Right forelimb (tissue), 1 donor: ENCODE measurements at places on chromosomes 16 and 17.

GRCh38 chr16:49552313-49552928, 178.8 kb downstream of the C16orf78 start:
- no peak for DNase-seq

DNA sequence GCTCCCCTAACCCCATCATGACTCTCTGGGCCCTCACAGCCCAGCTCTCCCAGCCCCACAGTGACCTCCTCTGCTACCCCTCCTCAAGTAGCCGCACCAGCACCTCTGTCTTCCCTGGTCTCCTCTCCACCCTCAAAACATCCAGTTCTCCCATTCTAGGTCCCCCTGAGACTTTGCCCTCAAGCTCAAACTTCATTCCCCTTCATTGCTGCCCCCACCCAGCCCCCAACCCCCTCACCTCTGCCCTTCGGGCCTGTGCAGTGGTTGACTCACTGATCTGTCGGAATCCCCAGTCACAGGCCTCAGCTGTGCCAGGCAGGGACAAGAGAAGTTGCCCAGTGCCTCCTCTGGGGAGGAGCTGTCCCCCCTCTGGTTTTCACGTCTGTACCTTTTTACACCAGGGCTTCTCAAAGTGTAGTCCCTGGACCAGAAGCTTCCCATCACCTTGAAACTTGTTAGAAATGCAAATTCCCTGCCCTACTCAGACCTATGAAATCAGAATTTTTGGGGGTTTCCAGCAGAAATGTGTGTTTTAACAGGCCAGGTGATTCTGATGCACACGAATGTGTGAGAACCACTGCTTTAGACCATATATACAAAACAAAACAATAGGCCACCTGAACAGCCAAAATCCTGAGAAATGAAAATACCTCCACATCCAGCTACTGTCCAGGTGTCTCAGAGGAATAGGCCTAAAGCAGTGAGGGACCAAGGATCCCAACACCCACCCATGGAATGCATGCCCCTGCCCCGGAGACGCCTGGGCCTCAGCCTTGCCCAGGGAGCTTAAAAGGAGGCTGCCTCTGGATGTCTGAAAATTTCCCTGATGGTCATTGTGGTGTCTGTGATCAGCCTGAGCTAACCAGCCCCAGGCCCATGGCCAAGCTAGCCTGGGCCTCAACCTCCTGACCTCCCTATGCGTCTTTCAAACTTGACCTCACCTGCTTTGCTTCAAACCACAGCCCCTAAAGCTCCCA, 853 bp upstream of the DOK4 start:
- no peak for DNase-seq

DNA sequence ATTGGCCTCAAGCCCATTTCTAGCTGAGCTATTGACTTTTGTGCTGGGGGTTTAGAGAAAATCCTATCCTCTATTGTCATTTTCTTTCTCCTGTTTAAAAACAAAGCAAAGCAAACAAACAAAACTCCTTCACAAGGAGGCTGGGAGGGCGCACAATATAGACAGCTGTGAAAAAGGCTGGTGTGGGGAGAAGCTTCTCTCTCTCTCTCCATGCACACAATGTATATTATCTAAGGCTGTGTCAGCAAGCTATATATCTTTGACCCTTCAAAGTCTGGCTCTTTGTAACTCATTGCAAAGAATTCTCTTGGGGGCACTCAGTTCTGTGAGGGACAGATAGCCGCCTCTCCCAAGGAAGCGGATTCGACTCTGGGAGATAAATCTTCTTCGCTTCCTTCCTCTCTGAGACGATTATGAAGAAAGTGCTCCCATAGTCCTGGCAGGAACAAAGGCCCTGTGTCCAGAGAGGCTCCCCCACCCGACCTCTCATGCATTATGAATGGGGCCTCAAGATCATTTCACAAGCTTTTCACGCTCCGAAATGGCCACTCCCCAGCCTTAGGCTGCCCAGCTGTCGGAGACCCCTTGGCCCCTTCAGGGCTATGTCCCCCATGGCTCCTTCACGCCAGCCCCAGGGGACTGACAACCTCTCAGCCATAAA, 33.2 kb upstream of the MEAK7 start:
- DNase-seq: no peak

- DNase-seq: no peak
These were observed 272.0 kb downstream of the MAF start for GRCh38 chr16:79328402-79329165.

GRCh38 chr17:50848711-50849110, 13.3 kb downstream of the WFIKKN2 start:
- DNase-seq: no peak

DNA sequence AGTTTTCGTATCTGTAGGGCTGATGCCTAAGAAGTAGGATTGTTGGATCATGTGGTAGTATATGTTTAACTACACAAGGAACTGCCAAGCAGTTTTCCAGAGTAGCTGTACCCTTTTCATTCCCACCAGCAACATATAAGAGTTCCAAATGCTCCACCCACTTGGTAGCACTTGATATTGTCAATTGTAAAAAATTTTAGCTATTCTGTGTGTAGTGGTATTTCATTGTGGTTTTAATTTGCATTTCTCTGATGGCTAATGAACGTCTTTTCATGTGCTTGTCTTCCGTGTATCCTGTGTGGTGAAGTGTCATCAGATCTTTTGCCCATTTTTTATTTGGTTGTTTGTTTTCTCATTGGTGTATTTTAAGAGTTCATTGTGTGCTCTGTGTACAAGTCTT, 69.7 kb downstream of the TANC2 start:
- DNase-seq: no peak

GRCh38 chr17:63398680-63399079, 47.4 kb downstream of the CYB561 start:
- no peak for DNase-seq

- DNase-seq: peak; percentile 62
These were observed 27.8 kb upstream of the MEAK7 start for GRCh38 chr16:84532291-84532724.

DNA sequence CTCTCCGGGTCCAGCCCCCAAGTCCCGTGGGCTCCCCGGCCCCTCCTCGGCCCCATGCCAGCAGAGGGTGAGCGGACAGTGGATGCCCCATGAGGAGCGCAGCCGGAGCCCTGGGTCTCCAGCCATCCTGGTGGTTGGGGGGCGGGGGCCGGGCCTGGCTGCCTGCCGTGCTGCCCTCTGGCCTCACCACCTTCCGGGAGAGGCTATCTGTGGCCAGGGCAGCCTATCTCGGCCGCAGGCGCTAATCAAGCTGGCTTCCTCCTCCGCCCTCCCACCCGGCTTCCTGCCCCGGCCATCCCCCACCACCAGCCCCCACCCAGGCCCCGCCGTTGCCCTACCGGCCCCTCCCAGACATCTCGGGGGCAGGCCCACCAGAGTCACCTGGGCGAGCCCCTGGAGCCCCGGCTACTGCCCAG, 46.8 kb downstream of the ZFPM1 start:
- no peak for DNase-seq

- no peak for DNase-seq
These were observed 423.6 kb upstream of the CDH11 start for GRCh38 chr16:65545413-65545956.

DNA sequence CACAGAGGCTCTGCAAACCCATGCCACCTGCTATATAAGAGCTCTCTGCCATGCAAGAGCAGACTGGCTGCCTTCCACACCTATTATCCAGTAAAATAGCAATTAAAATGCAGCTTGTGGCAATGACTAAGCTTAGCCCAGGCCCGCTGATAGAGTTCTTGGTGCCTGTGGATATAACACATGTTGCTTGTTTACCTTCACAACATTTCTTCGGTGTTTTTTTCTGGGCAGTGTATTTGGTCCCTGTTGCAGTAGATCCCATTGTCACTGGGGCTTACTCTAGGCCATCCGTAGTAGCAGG, 63.5 kb downstream of the SPECC1 start:
- no peak for DNase-seq

DNA sequence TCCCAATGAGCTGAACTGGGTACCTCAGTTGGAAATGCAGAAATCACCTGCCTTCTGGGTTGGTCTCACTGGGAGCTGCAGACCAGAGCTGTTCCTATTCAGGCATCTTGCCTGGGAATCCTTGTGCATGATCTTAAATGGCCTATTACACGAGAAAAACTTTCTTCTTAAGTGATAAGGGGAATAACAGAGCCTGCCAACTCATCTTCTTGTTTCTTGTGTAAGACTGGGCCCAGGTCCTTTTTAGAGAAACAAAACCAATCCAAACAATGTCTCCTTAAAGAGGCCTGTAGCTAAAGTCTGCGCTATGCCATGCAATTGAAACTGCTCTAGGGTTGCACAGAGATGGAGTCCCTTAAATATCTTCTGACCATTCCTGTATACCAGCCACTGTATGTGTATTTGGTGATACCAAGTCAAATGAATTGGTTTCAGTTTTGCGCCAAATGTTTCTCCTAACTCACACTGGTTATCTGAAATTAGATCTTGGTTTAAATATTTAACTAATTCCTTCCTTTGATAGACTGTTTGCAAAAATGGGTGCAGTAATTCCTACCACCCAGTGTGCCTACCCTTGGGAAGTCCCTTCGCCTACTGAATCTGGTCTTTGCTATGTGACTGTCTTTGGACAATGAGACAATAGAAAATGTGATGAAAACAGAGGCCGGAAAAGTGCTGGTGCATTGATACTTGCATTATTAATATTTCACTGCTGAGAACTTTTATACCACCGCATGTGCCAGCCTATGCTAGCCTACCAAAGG, 6.5 kb upstream of the CCL23 start:
- no peak for DNase-seq
